ENCODE measurements at places on chromosomes 2 and 18.
A peak's percentile ranks its signal among the peaks of the same experiment; 100 is the strongest.

GRCh38 chr2:217798191-217798590 lies 204.6 kb downstream of the TNS1 start:
- DNase-seq = no peak

- no peak for DNase-seq
Observed at GRCh38 chr2:112767693-112768330, 3.4 kb upstream of the CKAP2L start.

- no peak for DNase-seq
Observed at GRCh38 chr18:37440206-37440605, 125.4 kb downstream of the CELF4 start.

GRCh38 chr2:101571951-101572350 lies 97.0 kb upstream of the RFX8 start:
- no peak for DNase-seq

- DNase-seq = no peak
Observed at GRCh38 chr2:43340066-43340465, 113.7 kb upstream of the ZFP36L2 start.

DNA sequence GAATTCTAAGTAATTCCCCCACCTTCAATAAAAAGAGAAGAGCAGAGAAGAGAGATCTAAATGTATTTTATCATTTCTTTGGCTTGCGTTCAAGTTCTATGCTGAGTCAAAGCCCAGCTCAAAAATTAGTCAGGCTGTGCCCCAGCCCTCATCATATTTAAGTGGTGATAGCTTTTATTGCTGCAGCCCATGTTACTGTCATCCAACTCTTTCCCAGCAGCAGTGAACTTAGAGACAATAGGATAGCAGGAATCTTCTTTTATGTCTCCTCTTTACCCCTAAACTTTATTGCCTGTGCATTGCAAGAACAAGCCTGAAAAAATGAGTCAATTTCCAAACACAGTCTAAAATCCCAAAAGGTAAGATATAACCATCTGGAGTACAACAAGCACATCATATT lies 1599.3 kb upstream of the PIK3C3 start:
- peak; percentile 1 for DNase-seq

DNA sequence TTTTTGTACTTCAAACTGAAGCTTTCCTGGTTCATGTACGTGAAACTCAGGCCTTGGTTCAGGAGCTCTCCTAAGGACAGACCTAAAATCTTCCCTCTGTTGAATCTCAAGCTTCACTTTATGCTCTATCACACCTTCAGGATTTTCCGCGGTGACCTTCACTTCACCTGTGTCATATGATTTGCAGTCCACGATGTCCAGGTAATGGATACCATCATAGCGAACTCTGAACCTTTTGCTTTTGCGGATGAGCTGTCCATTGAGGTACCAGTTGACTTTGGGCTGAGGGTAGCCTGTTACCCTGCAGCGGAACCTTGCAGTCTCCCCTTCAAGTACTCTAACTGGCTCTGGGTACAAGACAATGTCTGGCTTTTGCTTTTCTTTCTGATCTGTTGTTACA lies 31.2 kb downstream of the TTN start:
- no peak for DNase-seq

DNA sequence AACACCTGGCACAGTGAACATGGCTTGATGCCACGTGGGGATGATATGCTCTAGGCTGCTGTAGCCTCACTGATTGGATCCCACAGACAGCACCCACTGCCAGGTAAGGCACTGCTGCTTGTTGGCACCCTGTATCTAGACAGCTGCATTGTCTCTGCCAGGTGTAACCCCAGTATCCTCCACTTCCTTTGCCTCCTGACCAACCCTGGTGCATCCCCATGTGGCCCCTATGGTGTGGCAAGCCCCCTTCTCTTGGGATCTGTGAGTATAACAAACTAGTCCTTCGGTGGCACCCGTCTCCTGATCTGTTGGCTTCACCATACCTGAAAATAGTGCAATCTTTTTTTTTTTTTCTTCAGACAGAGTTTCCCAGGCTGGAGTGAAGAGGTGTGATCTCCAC lies 11.1 kb downstream of the TEX51 start:
- DNase-seq = no peak

GRCh38 chr2:241493092-241493491 lies 15.3 kb downstream of the STK25 start:
- DNase-seq = no peak

GRCh38 chr18:23661735-23662308 lies 889 bp downstream of the ANKRD29 start:
- DNase-seq = no peak

DNA sequence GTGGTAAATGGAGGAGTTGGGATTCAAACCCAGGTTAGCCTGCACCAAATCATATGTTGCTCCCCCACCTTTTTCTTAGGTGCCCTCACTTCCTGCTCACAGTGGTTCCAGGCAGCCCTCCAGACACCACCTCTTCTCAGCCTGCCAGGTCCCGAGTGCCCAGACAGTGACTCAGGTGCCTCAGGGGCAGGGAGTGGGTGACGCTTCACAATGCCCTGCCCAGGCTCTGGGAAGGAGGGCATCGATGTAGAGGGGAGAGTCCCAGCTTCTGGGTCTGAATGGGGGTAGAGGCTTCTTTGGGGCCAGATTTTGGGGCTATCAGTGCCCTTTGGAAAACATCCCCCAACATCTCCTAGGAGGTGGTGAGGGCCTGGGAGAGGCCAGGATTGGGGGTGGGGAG lies 5.2 kb upstream of the DNAJB2 start:
- DNase-seq = no peak

GRCh38 chr2:200797242-200797770 lies 14.4 kb upstream of the BZW1 start:
- no peak for DNase-seq

GRCh38 chr2:143779021-143779420 lies 649.8 kb downstream of the ARHGAP15 start:
- DNase-seq = no peak

- peak; percentile 78 for DNase-seq
Observed at GRCh38 chr18:12278741-12279682, 24.9 kb downstream of the CIDEA start.

DNA sequence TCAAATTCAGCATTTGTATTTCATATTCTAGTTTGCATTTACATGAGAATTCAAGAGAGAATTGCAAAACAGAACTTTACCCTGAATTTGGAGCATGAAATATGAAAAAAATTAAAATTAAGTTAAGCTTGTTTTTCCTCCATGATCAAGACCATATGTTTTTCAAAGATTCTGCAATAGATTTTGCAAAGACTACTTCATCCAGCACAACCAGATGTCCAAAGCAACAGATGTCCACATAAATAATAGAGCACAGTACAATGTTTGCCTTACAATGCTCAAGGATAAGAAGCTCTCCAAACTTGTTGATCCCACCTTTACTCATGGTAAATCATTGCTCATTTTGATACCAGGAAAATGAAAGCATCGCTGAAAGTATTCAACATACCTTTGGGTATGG lies 25.6 kb downstream of the FAP start:
- DNase-seq = peak; percentile 69

DNA sequence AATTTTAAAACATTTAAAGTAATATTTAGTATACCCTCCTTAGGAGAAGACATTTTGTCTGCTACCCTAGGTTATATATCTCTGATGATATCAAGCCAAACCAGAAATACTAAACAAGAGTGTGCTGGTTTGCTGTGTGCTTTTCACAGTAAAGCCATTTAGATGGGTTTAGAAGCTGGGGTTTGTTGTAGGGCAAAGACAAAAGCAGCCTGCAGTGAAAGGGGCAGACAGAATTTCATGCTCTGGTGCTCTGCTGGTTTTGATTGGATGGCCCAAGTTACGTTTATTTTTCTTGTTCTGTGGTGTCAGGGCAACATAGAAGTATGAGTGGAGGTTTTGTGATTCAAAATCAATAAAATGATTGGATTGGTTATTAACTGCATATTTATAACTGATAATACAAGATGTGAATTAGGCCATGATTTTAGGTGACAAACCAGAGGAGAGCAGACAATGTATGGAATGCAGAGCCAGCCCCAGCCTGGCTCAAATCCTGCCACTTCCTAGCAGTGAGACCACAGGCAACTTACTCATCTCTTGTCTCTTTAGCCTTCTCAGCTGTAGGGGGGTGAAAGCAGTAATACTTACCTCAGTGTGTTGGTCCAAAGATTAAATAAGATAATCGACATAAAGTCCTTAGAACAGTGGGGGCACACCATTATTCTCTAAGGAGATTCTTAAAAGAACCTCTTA lies 30.9 kb upstream of the IER3IP1 start:
- no peak for DNase-seq

DNA sequence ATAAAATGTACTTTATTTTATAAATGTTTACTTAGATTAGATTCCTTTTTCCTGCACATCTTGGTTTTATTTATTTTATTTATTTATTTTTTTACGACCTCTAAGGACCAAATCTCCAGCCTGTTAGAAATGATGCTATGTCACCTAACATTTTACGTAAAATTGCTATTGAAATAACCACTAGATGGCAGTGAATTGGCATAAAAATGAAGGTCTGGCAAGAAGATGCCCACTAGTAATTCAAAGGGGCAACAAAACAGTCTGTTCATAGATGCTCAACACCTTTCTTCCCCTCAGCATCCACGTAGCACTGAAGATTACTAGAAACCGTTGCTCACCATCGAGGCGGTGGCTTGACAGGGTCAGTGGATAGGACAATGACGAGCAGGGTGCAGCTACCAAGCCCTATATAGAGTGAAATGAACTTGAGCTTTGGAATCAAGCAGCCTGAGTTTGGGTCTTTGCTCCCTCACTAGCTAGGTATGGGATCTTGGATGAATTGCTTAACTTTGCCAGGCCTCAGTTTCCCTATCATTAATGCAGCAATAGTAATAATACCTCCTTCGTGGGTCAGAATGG lies 128.7 kb upstream of the L3MBTL4 start:
- DNase-seq = no peak

DNA sequence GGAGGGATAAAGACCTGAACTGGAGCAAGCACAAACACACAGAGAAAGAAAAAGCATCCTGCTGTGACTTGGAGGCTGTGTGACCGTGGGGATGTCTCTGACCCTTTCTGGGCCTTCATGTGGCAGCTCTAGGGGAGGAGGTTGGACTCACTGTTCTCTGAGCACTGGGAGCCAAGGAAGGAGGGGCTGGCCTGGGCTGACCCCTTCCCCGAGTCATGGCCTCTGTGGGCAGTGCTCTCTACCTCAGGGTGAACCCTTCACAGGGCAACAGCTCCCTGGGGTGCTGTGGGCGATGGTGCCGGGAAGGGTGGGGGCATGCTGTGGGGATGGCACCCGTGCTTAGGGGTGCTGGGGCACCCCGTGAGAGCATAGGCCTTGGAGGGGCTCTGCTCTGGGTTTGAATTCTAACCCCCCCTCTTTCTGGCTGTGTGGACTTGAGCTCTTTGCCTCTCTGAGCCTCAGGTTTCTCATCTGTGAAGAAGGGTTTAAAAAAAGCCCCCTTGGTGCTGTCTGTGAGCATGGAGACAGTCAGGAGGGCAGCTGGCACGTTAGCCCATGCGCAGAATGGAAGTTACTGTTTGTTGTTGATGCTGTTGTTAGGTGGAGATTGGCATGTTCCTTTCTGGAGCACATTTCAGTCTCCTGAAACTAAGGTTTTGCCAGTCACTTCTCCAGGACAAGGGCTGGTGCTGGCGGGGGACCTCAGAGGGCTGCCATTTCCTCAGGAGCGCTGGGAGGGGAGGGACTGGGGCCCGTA lies 700 bp downstream of the TOGARAM2 start:
- DNase-seq = no peak

GRCh38 chr2:234164493-234165413 lies 114.3 kb downstream of the SPP2 start:
- no peak for DNase-seq

GRCh38 chr2:38317725-38318124 lies 59.3 kb downstream of the ATL2 start:
- no peak for DNase-seq

Measured in muscle of arm (tissue), 14 donors.